ENCODE measurements at places on chromosomes 2 and 18.
A peak's percentile ranks its signal among the peaks of the same experiment; 100 is the strongest.

GRCh38 chr2:28654663-28655320 lies 96.8 kb upstream of the PPP1CB start:
- DNase-seq, result peak; percentile 59

DNA sequence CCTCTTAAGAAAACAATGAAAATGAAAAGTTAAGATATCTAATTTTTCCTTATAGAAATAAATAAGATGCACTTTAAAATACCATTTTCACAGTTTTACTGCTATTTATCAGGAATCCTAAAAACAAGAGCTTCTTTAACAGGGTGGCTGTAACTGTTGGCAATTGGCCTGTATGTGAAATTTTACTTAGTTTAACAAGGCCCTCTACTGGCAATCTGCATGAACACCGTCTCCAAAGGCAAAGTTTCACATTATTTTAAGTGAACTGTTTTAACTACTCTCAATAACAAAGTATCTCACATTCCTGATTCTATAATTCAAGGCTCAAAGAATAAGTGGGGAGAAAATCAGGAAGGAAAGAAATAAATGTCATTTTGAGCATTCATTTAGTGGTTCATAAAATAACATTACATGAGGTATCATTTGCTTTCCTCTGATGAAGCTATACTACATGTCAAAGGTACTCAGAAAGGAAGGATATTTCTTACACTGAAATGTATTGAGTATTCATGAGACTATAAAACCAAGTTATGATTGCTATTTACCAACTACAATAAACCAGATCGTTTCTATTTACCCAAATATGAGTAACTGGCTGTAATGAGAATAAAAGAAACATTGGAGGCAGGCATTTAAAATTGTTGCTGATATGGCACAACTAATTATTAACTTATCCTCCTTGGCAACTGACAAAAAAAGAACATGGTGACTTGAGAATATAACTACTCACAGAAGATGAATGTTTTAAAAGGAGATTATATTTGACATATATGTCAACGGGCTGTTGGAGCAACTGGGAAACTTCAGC lies 7.0 kb downstream of the NCKAP5 start:
- DNase-seq, result peak; percentile 76

GRCh38 chr2:108226564-108226963 lies 13.2 kb upstream of the SULT1C3 start:
- DNase-seq, result no peak

GRCh38 chr2:88500691-88501090 lies 48.2 kb upstream of the FOXI3 start:
- no peak for DNase-seq

DNA sequence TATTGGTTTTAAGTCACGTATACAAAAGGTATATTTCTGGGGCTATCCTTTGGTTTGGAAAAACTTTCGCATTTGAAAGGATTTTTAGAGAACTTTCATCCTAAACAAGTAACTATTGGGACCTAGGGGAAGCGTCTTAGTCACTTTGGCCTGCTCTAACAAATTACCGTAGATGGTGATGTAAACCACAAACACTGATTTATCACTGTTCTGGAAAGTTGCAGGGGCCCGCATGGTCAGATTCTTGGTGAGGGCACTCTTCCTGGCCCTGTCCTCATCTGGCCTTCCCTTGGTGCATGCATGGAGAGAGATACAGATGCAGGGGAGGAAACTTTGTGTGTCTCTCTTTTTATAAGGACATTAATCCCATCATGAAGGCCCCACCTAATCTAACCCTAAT lies 49.1 kb upstream of the ANKRD62 start:
- no peak for DNase-seq

- DNase-seq, result no peak
These were observed 637.5 kb downstream of the MBD2 start for GRCh38 chr18:53586923-53587322.

- no peak for DNase-seq
These were observed 263.8 kb upstream of the CDH19 start for GRCh38 chr18:66867653-66868052.

DNA sequence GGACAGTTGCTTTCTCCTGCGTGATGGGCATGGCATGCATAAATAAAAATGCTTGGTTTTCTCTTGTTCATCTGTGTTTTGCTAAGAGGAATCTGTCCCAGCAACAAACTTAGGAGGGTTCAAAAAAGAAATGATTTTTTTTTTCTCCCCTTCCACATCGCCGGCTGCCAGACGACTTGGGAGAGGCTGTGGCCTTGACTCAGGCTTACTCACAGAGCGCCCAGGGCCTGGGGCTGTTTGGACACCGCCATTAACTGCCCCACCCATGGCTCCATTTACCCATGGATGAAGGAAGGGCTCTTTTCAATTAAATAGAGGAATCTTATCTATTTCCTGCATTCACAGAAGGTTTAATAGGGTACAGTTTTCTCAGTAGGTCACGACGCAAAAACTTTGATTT lies 22.3 kb upstream of the SERPINB5 start:
- no peak for DNase-seq

- peak; percentile 57 for DNase-seq
These were observed 59.3 kb downstream of the EMILIN2 start for GRCh38 chr18:2905854-2906703.

GRCh38 chr2:240467149-240467642 lies 31.7 kb downstream of the GPC1 start:
- DNase-seq, result no peak

Data from fibroblast of villous mesenchyme (primary cell).